ENCODE measurements at places on chromosomes 16 and 17.

GRCh38 chr16:80346111-80346632 is 194.6 kb upstream of the DYNLRB2 start:
- DNase-seq = no peak

DNA sequence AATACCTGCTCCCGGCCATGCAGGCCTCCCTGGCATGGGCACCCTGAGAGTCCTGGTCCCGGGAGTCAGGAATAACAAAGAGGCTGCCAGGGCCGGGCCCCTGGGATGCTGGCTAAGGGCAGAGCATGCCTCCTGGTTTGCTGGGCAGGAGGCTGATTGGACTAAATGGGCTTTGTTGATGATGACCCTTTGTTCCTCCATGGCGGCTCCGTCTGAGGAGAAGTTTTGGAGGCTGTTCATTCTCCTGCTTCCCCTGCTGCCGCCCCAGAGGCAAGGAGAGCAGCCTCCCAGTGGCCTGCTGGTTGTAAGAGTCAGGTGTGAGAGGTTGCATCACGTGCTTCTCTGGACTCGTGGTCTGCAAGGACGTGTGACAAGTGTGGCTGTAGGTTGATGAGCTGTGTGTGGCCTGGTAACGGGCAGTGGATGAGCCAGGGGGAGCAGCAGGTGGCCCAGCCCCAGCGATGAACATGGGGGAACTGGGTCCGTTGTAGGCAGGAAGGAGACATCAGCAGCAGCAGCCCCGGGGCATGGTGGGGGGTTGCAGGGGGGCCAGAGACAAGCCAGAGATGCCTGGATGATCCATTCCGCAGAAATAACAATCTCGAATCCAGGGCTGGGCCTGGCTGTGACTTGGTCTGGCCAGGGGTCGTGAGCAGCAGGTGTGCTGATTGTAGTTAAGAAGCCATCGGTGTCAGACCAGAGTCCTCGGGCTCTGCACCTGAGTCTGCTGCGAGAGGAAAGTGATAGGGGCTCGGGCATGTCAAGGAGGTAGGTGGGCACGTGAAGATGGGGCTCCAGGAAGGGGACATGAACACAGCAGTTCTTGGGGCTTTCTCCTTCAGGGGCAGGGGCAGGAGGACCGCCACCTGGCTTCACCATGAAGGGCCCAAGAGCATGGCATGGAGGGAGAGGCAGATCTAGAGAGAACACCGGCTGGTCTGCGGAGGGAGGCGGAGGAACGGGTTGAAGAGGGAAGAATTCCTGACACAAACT is 101.4 kb downstream of the TNFRSF13B start:
- no peak for DNase-seq

- no peak for DNase-seq
Observed at GRCh38 chr17:75151930-75152329, 2.4 kb downstream of the JPT1 start.

DNA sequence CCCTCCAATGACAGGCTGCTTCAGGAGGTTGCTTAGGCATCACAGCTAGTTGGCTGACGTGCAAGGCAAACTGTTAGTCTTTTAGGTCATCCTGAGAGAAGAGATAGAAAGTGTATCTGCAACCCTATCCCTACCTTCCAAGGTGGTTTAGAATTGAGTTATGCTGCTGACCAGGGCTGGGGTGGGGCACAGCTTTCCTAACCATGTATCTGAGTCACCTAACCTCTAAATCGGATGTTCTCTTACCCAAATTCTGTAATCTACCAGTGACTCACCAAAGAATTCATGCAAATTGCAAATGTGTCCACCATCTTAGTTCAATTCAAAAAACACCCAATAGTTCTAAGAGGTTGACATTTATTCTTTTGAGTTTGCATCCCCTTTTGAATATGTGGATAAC is 107.2 kb upstream of the DYNLRB2 start:
- no peak for DNase-seq

GRCh38 chr17:4944163-4944553 is 4.1 kb downstream of the RNF167 start:
- no peak for DNase-seq

GRCh38 chr16:695355-696089 is 5.3 kb upstream of the WDR24 start:
- no peak for DNase-seq

GRCh38 chr16:14509675-14510132 is 120.4 kb downstream of the PARN start:
- no peak for DNase-seq

DNA sequence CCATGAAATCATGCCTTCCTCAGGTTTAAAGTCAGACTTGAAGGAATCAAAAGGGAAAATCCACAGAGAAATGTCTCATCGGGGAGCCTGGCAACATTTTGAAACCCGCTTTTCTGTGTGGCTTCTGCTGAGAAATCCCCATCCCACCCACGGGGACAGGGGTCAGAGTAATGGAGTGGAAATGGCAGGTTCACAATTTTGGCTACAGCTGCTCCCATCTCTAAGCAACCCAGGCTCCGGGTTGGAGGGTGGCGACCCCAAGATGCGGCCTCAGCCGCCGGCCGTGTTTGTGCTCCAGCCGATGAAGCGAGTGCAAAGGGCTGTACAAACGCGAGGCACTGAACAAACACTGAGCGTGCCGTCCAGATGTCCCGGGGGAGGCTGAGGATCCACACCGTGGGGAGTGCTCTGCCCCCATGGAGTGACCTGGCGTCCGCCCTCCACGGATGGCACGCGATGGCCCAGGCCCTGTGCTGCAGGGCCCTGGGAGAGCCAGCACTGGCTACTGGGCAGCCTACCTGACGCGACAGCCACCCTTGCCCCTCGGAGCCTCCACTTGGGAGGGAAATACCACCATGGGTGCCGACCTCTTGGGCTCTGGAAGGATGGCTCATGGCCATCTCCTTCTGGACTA is 22.2 kb downstream of the SLC43A2 start:
- DNase-seq = no peak

DNA sequence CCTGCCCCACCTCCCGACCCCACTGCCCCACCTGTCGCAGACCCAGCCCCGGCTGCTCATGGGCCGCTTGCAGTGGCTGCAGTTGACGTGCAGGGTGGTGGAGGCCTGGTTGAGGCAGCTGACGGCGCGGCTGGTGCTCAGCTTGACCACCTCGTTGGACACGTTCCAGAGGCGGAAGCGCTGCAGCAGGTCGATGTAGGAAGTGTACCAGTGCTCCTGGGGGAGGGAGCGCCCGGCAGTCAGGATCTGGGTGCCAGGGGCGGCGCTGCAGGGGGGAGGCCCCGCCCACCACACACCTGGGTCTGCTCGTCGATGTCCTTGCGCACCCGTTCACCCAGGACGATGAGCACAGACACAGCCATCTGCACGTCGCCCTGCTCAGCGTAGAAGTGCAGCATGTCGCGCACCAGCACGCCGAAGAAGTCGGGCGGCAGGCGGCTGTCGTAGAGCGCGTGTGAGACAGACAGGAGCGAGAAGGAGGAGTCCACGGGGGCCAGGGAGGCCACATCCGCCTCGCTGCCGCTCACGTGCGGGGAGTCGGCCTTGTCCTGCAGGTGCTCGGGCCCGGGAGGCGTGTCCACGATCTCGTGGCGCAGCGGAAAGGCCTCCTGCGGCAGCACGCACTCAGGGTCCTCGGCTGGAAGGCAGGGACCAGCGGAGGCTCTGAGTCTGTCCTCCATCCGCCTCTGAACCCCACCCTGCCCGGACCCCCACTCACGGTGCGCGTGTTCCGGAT is 995 bp upstream of the JMJD8 start:
- DNase-seq = no peak

DNA sequence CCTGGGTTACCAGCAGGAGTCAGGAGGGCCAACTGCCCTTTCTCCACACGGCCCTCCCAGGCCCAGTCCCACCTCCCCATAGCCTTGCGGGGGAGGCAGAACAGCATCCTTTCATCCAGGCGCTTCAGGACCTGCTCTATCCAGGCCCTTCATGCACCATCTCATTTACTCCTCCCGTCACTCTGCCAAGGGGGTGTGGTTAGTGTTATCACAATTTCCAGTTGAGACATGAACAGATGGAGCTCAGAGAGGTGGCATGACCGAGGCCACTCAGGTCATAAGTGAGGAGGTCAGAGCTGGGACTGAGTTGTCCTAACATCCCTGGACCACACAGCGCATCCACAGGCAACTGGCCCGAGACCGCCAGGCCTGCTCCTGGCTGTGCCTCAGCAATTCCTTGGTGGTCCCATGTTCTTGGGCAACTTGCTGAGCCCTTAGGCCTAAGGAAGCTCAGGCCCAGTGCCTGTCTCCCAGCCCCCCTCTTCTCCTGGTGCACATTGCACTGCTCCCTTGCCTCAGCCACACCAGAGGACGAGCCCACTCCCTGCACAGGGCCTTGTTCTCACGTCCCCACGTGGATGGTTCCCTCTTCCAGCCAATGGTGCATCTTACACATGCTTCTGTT is 23.8 kb downstream of the C17orf100 start:
- DNase-seq = peak; percentile 77

- DNase-seq = no peak
Observed at GRCh38 chr17:74686761-74687160, 26.0 kb downstream of the CD300LF start.

GRCh38 chr17:60724647-60725046 is 47.0 kb downstream of the BCAS3 start:
- no peak for DNase-seq

GRCh38 chr17:61805399-61805798 is 57.9 kb downstream of the BRIP1 start:
- DNase-seq = no peak

- DNase-seq = no peak
Observed at GRCh38 chr16:89956505-89957215, 8.1 kb downstream of the DEF8 start.

- no peak for DNase-seq
Observed at GRCh38 chr16:19304750-19305149, 19.2 kb downstream of the CLEC19A start.

DNA sequence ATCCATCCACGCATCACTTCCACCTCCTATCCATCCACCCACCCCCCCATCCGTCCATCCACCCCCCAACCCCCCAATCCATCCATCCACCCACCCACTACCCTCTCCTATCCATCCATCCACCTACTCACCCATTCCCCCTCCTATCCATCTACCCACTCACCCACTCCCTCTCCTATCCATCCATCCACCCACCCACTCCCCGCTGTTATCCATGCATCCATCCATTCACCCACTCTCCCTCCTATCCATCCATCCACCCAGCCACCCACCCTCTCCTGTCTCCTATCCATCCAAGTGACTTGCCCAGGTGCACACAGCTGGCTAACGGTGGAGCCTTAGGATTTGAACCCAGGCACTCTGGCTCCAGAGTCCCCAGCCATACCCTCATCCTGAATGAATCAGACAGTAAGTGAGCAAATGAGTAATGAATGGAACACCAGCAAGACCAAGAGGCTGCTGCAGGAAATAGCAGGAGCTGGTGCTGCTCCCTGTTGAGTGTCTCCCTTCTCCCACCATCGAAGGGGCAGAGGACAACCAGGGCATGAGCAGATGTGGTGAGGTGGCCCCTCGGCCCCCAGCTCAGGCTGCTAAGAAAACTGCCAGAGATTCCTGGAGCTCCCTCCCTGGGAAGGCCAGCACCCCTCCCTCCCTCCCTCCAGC is 62.5 kb downstream of the LITAF start:
- no peak for DNase-seq

DNA sequence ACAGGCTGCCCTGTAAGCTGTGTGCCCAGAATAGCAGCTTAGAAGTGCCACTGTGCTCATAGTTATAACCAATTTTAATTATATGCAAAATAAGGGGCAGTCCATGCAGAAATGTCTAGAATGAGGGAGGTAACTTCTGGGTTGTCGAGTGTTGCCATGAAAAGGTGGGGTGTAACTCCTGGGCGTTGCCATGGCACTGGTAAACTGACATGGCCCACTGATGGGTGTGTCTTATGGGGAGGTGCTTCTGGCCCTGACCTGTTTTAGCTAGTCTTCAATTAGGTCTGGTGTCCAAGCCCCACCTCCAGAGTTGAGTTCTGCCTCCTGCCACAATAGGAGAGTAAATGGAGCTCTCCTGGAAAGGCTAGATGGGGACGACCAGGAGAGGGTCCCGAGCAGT is 120.6 kb downstream of the SALL1 start:
- DNase-seq = no peak

DNA sequence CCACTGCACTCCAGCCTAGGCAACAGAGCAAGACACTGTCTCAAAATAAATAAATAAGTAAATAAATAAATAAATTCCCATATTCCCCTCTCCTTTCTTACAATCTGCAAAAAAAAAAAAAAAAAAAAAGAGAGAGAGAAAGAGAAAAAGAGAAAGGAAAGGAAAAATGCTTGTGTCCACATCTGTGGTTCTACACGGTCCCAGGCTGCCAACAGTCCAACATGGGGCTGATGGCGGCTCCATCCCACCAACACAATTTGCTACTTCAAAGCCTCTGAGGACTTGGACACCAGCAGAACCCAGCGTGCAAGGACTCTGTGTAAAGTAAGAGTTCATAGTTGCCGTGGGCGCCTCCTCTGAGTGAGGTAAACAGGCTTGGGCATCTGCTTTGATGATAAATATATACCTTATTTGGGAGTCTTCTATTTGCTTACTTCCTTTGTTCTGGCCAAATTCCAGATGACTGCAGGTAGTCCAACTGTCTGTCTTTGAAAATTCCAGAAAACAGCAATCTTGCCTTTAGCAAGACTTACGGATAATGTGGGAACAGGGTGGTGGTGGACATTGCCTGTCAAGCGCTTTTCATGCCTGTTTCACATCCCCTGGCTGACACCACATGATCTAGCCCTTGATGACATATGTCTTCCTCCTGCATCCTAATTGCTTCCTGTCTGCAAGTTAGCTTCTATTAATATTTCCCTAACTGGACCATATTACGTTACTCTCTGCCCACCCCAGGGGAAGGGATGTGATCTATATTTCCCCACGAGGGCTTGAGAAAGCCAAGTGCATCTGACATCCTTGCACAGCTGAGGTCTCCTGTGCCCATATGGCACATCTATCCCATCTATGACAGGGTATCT is 10.1 kb downstream of the LITAF start:
- no peak for DNase-seq

GRCh38 chr17:72733619-72734282 is 358.7 kb downstream of the SLC39A11 start:
- DNase-seq = no peak

DNA sequence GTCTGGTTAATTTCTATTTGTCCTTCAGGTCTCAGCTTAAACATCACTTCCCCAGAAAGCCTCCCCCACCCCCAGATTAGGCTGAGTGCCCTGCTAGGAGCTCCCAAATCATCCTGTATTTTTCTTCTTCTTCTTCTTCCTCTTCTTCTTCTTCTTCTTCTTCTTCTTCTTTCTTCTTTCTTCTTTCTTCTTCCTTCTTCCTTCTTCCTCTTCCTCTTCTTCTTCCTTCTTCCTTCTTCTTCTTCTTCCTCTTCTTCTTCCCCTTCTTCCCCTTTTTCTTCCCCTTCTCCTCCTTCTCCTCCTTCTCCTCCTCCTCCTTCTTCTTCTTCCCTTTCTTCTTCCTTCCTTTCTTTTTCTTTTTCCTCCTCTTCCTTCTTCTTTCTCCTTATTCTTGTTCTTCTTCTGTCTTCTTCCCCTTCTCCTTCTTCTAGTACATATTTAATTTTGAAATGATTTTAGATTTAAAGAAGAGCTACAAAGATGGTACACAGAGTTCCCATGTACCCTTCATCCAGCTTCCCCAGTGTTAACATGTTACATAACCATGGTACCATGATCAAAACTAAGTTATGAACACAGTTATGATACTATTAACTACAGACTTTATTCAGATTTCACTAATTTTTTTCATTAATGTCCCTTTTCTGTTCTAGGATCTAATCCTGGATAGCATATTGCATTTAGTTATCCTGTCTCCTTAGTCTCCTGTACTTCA is 27.1 kb upstream of the DHX40 start:
- no peak for DNase-seq

GRCh38 chr16:72044296-72044695 is 10.0 kb upstream of the HP start:
- peak; percentile 32 for DNase-seq

- no peak for DNase-seq
Observed at GRCh38 chr17:75540923-75541503, 15.5 kb downstream of the LLGL2 start.

All from hematopoietic multipotent progenitor cell treated with erythropoietin and hydrocortisone succinate and interleukin-3 and kit ligand, for 15 days (in vitro differentiated cells).